ENCODE measurements at places on chromosomes 3 and 15. TPM values are rescaled to one million over a fixed set of nuclear protein-coding genes. Genes with fewer than 3 reads are reported as not detected.

Gene ALPK3
- total RNA-seq, result 199 TPM

Gene ST3GAL6
- 9.4 TPM for total RNA-seq

GRCh38 chr3:10857235-10857634 lies 41.2 kb downstream of the SLC6A11 start:
- no peak overlapping the region for H3K27ac ChIP-seq
- no peaks in the 10 kb centered on the region for H3K4me1 ChIP-seq
- DNase-seq, result no peak
- no peaks in the 10 kb centered on the region for H3K36me3 ChIP-seq

DNA sequence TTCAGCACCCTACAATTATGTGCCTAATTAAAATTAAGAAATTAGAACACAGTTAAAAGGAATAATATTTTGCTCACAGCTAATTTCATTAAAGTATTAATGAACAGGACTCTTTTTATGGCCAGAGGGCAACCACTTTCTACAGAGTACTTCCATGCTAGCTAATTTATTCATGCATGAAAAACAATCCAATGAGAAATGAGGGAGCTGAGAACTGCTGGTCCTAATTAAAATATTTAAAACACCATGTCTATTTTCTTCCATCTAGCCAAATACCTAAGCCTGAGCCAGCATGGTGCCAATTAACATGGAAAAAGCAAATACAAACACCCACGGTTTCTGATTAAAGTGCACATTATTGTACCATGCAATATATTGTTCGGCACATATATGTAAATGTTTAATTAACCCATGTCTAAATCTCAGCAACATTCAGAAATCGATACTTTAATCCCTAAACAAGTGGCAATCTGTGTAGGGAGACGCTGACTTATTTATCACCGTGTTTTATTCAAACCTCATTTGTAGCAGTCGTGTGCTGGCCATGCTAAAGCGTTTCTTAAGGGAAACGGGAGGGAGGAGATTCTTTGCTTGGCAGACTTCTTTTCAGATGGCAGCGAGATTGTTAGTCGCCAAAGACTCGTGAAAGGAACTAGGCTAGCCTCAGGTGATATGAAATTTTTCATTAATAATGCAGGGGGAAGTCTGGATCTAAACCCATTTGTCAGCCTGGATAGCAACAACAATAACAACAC lies 193.5 kb downstream of the ANXA2 start:
- no peak overlapping the region for H3K4me3 ChIP-seq
- H3K36me3 ChIP-seq, result no peaks in the 10 kb centered on the region
- H3K27ac ChIP-seq, result no peak overlapping the region
- H3K27me3 ChIP-seq, result peaks cover 9% of the 10 kb centered on the region
- H3K4me1 ChIP-seq, result peaks cover 4% of the 10 kb centered on the region

GRCh38 chr15:35289024-35289617 lies 204.0 kb upstream of the NANOGP8 start:
- no peaks in the 10 kb centered on the region for H3K27me3 ChIP-seq
- H3K36me3 ChIP-seq, result no peaks in the 10 kb centered on the region
- no peak overlapping the region for H3K4me3 ChIP-seq
- no peak for DNase-seq
- H3K27ac ChIP-seq, result no peak overlapping the region

DNA sequence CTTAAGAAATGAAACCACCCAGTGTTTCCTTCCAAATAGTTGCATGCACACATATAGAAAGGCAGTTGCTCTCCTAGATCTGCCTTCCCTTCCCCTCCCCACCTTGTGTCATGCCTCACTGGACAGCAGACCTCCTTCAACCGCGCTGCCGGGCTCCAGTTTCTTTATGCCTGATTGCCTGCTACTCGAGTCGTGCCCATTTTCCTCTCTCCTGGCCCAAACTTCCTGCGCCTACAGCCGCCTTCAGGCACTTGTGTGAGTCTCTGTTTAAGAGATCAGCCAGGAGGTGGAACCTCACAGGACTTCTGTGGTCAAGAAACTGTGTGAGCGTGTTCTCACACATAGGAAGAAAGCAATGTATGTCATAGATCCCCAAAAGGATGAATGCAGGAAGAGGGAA lies 8.8 kb upstream of the FAM107A start:
- peak overlapping the region; percentile 79 for H3K4me3 ChIP-seq
- no peak for DNase-seq
- H3K27me3 ChIP-seq, result peaks cover 17% of the 10 kb centered on the region
- no peaks in the 10 kb centered on the region for H3K4me1 ChIP-seq

Gene SCG3
- total RNA-seq, result not detected

DNA sequence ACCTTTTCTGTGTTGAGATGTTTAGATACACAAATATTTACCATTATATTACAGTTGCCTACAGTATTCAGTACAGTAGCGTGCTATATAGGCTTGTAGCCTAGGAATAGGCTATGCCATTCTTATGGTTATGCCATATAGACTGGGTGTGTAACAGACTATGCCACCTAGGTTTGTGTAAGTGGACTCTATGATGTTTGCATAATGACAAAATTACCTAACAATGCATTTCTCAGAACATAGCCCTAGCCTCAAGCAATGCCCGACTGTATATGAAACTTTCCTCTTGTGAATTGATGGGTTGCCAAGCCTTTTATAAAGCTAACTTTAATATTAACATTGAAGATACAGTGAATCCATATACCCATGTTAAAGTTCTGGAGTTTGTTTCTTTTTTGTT lies 10.3 kb upstream of the PHLDB2 start:
- H3K27me3 ChIP-seq, result no peaks in the 10 kb centered on the region
- no peak overlapping the region for H3K27ac ChIP-seq
- DNase-seq, result no peak
- H3K4me1 ChIP-seq, result no peaks in the 10 kb centered on the region
- no peak overlapping the region for H3K4me3 ChIP-seq

DNA sequence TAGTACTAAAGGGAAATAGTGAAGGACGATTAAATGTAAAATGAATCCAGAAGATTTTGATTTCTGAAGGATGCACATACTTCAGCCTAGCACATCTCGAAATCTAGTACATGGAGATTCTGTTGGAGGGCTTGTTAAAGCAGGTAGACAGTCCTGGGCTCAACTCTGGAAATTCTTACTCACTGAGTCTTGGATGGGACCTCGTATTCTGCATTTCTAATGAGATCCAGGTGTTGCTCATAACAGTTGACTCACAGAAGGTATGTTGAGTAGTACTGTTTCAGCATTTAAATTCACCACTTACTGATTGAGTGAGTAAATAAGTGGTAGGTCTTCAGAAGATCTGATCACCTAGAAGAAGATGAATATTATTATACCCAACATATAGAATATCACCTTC lies 623.4 kb upstream of the SGO1 start:
- H3K4me3 ChIP-seq, result no peak overlapping the region
- no peaks in the 10 kb centered on the region for H3K27me3 ChIP-seq
- H3K4me1 ChIP-seq, result no peaks in the 10 kb centered on the region
- H3K27ac ChIP-seq, result no peak overlapping the region
- no peaks in the 10 kb centered on the region for H3K36me3 ChIP-seq

- no peaks in the 10 kb centered on the region for H3K4me1 ChIP-seq
- no peak for DNase-seq
- H3K27me3 ChIP-seq, result no peaks in the 10 kb centered on the region
- no peaks in the 10 kb centered on the region for H3K36me3 ChIP-seq
- no peak overlapping the region for H3K27ac ChIP-seq
Measured at GRCh38 chr3:85781806-85782205, 823.0 kb downstream of the CADM2 start.

- no peak overlapping the region for H3K27ac ChIP-seq
- no peaks in the 10 kb centered on the region for H3K27me3 ChIP-seq
Measured at GRCh38 chr3:184703657-184704056, 8.2 kb downstream of the MAGEF1 start.

Data from psoas muscle (tissue), 8 donors.